ENCODE measurements at places on chromosomes 6 and 20. TPM values are rescaled to one million over a fixed set of nuclear protein-coding genes. Genes with fewer than 3 reads are reported as not detected.

GRCh38 chr20:45087097-45087790, 13.7 kb downstream of the KCNS1 start:
- DNase-seq = no peak

DNA sequence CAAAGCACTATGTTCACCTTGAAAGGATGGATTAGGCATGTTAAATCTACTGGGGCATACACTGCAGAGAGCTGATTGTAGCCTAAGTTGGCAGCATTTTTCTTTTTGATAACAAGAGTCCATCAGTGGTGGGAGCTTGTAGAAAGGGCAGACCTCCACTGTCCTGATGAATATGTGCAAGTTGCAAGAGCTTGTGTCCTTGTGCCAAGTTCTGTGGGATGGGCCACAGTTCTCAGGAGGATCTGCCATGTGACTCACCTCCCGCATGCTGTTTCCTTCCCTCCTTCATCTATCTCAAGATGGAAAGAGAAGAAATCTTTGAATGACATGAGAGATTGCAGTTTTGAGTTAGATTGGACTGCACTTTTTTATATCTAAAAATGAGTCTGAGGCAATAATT, 58.3 kb upstream of the GGTLC1 start:
- no peak for DNase-seq

DNA sequence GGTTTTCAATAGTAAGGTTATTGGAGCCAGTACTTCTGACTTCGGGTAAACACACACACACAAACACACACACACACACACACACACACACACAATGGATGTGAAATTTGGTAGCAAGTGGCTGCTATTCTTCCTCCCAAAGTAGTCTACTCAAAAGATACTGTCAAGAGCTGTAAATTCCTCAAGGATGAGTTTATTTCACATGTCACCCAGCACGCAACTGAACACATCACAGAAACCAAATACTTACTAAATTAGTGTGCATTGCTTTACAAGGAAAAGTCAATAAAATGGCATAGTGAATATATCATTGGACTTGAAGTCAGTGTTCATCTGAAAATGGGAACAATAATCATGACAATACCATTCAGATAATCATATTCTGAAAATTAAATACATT, 32.9 kb downstream of the MMUT start:
- DNase-seq = no peak

DNA sequence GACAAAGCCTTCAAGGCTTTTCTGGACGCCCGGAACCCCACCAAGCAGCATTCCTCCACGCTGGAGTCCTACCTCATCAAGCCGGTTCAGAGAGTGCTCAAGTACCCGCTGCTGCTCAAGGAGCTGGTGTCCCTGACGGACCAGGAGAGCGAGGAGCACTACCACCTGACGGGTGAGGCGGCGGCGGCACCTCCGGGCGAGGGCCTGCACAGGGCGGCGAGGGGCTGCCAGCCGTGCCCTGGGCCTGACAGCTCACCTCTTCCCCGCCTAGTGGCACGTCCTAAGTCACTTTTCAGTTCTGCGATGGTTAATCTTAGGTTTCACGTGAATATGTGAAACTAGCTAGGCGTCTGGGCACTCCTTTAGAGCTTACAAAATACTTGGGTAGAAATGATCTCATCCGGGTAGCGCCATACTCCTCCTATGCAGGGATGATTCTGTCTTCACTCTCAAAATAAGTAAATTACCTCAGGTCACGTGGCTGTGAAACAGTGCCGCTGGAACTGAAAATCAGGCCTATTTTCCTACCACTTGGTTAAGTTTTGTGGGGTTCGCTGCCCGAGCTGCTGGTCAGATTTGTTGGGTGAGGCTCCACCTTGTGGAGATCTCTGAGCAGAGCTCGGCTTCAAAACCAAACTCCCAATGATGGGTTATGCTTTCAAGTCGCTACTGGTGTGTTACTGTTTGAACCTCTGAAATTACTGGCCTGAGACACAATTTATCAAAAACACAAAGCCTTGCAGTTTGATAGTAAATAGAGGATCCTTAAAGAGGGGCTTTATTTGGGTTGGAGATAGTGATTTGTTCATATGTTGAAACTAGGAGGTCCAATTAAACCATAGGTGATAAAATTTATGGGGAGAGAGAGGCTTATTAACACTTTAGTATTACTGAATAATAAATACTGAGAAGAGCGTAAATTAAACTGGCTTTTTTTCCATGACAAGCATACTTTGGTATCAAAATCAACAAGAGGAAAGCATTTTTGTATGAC, 15.5 kb upstream of the CLDN20 start:
- DNase-seq = peak; percentile 56

DNA sequence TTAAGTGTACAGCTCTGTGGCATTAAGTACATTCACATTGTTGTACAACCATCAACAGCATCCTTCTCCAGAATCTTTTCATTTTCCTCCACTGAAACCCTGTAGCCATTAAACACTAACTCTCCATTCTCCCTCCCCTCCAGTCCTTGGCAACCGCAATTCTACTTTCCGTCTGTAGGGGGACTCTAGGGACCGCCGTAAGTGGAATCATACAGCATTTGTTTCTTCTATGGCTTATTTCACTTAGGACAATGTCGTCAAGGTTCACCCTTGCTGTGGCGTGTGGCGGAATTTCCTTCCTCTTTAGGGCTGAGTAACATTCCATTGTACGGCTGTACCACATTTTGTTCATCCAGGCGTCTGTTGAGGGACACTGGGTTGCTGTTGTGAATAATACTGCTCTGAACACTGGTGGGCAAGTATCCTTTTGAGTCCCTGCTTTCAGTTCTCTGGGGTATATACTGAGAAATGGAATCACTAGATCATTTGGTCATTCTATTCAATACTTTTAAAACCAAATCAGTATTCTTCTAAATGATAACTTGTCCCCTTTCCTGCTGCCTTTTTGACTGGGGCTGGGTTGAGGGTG, 50.7 kb downstream of the PPP1R3G start:
- DNase-seq = peak; percentile 69

DNA sequence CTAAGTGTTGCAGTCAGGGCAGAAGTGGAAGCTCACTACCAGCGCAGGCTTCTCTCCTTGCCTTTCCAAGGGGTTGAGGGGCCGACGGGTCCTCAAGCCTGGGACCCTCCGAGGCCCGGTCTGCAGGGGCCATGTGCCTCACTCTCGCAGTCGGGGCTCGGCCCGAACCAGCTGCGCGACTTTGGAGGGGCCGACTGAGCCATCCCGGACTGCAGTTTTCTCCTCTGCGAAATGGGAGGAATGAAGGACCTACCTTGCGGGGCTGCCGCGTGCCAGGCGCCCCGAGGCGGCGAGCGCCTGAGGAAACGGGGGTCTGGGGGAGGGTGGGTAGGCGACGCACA, 5.6 kb downstream of the LZTS3 start:
- no peak for DNase-seq

GRCh38 chr20:18279242-18279641, 9.1 kb upstream of the ZNF133 start:
- no peak for DNase-seq

DNA sequence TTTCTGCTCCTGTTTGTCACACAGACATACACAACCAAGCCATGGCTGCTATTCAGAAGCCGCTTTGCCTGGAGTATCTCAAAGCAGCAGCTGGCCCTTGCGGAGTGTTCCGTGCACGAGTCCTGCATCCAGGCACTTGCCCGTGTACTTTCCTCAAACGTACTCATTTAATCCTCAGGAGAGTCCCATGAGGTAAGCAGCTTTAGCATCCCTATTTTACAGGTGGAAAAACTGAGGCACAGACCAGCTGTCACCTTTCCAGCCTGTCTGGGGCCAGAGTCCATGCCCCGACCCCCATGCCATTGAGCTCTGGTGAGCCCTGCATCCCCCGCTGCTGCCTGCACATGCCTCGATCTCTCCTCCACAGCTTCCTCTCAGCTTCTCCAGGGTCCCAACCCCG, 130.0 kb downstream of the ERMARD start:
- no peak for DNase-seq

DNA sequence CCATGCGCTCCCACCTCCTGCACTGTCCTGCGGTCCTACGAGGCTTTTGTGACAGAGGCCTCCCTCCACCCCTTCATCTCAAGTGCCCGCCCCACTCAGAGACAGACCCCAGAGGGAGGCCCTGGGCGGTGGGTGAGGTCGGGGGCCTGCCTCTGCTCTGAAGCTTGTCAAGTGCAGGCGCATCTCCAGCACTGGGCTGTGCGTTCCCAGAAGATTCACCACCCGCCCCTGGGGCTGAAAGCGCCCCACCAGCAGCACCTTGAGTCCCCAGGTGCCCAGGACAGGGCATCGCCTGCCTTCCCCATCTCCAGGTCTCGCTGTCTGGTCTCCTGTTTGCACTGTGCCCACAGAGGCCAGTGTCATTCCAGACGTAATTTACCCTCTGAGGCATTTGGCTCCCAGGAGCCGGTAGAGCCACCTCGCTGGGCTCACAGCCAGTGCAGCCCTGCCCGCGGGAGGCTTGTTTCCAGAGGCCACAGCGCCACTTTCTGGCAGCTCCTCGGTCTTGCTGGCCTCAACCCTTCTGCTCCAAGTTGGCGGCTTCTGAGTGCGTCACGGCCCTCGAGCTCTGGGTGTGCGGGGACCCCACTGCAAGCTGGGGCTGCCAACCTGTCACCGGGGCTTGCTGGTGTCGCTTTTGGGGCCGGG, 191.1 kb downstream of the TAF4 start:
- no peak for DNase-seq

DNA sequence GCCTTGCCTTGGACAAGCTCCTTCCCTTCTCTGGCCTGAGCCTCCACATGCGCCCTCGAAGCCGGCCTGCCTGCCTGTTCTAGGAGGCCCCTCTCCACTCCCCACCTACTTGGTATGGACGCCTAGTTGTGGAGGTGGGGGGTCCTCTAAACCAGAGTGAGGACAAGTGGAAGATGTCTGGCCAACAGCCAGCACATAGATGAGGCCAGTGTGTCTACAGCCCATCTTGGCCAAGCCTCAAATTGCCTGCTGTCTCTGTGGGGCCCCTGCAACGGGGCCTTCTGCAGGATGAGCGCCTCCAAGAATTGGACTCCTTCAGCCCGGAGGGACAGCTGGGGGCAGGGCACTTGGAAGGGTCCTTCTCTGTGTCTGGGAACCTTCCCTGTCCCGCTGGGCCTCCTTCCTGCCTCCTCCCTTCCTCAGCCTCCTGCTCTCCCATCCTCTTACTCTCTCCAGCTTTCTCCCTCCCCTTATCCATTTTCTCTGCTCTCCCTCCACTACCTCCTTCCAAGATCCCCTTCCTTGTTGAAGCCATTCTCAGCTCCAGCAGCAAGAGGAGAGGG, 1.6 kb downstream of the MDFI start:
- DNase-seq = no peak

DNA sequence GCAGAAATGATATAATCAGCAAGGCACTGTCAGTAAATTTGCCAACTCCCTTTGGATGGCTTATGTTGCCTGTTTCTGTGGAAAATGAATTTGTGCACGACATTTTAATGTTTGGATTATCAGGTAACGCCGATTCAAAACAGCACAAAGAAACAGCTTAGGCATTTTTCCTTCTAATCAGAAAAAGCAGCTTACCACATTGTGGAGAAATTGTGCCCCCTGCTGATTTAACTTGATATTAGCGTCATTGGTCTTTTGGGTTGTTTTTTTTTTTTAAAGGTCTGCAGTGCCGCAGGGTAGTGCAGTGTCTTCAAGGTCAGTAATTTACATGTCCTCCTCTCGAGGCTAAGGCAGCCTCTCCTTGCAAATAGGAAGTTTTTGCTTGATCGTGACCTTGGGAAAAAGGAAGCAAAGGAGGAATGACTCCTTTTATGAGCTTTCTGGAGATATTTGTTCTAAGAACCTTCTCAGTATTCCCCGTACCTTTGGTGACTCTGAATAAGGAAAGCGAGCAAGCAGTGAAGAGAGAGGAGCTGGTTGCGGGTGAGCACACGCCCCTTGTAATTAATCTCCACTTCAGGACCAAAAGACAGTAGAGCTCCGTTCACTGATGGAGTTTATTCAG, 79.1 kb downstream of the ELOVL4 start:
- peak; percentile 56 for DNase-seq

DNA sequence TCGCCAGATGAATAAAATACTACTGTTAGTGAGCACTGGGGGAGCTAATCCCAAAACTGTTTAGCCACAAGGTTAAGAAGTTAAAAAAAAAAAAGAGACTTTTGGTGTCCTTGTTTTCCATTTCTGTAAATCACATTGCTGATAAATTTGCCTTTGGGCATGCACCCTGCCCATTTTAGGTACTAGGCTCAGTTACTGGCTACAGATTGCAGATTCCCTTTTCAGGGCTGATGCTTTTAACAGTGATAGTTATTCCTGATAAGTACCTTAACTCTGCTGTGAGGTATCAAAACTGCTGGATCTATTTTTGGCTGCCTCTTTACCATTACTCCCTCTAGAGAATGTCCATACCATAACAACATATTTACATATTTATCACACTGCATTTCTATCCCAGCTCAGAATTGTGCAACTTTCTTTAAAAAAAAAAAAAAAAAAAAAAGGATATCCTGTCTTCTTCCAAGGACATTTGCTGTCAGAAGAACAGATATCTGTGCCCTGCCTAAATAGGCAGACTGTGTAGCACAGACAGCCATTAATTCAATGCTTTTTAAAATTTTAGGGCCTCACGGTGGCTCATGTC, 94.5 kb downstream of the SSR1 start:
- DNase-seq = no peak

GRCh38 chr6:9732056-9732455, 682.8 kb downstream of the TFAP2A start:
- no peak for DNase-seq

DNA sequence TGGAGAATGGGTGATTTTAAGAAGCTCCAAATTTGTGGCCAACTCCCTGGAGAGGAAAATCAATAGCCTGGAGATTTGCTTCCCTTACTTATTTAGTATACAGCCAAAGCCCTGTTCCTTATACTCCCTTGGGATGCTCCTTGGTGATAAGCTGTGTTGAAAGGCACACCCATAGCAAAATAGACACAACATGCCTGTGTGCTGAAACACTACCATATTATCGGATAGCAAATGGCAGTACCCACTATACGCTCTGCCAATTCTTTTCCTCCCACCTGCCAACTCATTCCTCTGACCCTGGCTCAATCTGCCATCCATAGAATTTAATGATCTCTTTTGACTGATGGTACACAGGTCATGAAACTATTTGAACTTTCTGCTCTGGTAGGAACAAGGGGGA, 98.2 kb downstream of the CLIC5 start:
- DNase-seq = no peak

PLTP gene
- 4.0 TPM for polyA plus RNA-seq

KHDRBS2 gene
- polyA plus RNA-seq = 12.2 TPM

ASXL1 gene
- 93.0 TPM for polyA plus RNA-seq

MYB gene
- 0.46 TPM for polyA plus RNA-seq

NKX2-4 gene
- not detected for polyA plus RNA-seq

C6orf141 gene
- polyA plus RNA-seq = not detected
